ENCODE measurements at places on chromosomes 7 and 10.
A peak's percentile ranks its signal among the peaks of the same experiment; 100 is the strongest.

DNA sequence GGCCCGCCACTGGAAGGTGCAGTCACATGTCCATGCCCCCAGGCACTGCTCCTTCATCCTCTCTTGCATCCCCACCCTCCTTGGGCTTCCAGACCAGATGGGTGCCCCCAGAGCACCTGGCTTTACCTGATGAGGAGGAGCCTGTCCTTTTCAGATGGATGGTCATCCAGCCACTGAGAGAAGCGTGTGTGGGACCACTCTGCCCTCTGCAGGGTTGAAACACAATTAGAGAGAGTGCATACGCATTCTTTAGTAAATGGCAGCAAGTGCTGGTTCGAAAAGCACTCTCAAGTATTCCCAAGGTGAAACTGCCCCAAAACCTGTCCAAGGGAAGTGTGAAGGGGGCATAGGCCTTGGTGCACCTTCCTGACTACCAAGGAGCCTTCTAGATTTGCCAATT lies 41.6 kb downstream of the HBP1 start:
- DNase-seq = no peak

DNA sequence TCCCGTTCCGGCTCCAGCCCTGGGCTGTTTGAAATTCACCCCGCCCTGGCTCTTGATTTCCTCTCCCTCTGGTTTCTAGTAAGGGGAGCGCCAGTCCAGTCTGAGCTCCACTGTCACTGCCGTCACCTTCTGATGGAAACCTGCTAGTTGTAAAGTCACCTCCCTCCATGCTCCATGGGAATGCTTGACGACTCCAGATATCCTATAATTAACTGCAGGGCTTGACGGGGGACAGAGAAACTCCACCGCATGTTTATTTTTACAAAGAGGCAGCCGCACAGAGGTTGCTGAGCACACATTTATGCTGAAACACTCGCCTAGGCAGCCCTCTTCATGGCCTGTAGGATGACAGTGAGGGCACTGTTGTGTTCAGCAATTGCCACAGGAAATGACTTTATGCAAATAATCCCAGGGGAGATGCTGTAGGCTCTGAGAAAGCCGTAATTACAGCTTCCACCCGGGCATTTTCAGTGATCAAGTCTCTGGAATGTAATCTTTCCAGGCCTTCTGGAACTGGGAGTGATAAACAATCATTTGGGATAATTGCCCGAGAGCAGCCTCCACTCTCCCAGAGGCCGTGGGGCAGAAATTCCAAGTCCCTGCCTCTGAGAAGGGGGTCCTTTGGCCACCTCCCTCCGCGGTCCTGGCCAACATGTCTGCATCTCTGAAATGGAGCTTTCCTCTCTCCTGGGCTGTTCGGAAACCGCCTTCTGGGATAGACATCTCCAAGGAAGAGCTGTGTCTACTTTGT lies 300.5 kb downstream of the KLF6 start:
- DNase-seq = no peak

- DNase-seq = no peak
These were observed 117.5 kb downstream of the TCF7L2 start for GRCh38 chr10:113067501-113067900.

DNA sequence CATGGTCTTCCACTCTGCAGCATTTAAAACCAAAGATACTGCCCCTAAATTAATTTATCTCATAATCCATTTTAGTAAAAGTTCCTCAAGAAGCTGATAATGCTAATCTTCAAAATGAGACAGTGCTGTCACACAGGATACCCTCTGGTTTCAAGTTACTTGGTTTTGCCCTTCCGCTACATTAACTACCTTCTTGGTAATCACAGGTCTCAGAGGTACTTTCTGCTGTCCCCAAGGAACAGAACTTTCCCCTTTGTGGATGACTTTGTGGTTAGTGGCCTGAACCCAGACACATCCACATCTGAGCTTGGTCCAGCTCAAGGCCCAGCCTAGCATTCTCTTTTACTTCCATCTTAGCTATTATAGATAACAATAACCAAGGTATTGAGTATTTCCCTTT lies 88.8 kb upstream of the TMEM26 start:
- no peak for DNase-seq

DNA sequence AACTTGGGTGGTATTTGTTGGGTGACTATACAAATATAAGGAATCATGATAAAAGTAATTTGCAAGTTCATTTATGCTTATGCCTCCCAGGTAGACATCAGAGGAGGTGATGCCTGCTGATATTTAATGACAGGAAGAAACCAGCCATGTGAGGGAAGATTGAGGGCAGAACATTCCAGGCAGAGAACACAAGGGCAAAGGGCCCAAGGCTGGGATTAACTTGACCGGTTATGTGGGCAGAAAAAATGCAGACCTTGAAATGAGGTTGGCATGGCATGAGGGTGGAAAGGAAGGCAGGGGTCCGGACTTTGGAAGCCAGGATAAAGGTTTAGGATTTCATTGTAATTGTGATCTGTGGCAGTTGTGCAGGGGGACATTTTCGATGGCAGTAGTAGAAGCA lies 68.0 kb upstream of the MTPN start:
- no peak for DNase-seq

DNA sequence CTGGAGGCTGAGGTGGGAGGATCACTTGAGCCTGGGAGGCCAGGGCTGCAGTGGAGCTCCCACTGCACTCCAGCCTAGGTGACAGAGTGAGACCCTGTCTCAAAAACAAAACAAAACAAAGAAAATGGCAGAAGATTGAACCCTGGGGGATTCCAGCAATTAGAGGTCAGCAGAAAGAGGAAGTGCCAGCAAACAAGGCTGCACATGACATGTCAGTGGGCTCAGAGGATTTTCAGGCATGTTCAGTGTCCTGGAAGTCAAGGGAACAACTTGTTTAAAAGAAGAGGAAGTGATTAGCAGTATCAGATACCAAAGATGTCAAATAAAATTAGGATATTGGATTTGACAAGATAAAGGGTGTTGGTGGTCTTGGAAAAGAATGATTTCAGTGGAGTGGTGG lies 32.3 kb downstream of the RAB18 start:
- no peak for DNase-seq

DNA sequence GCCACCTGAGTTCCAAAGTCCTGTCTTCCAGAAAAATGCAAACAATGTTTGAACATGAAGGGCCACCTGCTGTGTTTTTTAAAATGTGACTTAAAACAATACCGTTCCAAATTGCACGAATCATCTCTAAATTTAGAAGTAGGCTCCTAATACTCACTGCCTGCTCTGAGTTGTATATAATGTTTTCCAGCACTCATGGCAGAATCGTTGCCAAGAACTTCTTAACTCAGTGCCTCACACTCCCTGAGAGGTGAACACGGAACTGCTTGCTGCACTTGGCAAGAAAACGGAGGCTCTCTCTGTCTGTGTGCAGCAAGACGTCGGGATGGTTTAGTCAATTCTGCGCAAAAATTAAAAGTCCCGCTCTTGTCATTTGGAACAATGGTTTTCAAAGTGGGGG lies 757.3 kb upstream of the AUTS2 start:
- DNase-seq = no peak

DNA sequence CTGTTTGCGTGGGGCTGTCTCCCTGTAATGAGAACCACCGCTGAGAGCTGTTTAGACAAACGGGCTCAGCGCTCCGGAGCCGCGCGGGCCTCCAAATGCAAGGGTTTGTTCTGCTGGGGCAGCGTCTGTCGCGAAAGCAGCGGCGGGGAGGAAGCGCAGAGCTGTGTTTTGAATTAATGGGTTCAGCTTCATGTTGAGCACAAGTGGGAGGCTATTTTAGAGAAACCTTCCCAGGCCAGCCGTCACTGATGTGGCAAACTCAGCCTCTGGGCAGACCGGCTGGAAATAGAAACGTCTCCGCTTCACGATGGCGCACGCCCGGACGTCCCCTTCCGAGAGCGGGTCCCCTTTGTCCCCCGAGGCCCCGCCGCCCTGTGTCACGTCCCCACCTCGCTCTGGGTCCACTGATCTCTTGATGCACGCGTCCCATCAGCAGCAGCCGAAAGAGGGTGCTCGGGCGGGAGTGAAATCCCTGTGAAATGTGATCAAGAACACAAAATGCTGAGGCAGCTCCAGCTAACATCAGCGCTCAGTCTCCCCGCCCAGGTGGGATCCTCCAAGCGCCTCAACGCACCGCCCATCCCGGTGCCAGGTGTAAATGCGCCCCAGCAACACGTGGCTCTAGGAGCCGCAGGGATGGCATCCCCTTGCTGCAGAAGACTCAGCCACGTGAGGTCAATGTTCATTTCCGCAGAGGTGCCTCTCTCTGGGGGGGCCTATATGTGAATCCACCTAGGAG lies 44.9 kb downstream of the BAMBI start:
- peak; percentile 15 for DNase-seq

GRCh38 chr7:66429498-66430163 lies 199.1 kb upstream of the KCTD7 start:
- no peak for DNase-seq
